ENCODE measurements at places on chromosomes 3 and 15. TPM values are rescaled to one million over a fixed set of nuclear protein-coding genes. Genes with fewer than 3 reads are reported as not detected.

Gene INSYN1
- total RNA-seq = 0.50 TPM

Gene SLC9C1
- 0.12 TPM for total RNA-seq

Gene PPP2R3A
- total RNA-seq = 14.9 TPM

Gene CPEB1
- total RNA-seq = 35.2 TPM

Gene HEXA
- total RNA-seq = 89.2 TPM

Gene TEX55
- total RNA-seq = not detected

Gene RTP1
- not detected for total RNA-seq
